ENCODE measurements at places on chromosomes 7 and 10. TPM values are rescaled to one million over a fixed set of nuclear protein-coding genes. Genes with fewer than 3 reads are reported as not detected.

Gene ZPBP
- total RNA-seq = not detected

Gene ENTPD1
- total RNA-seq = 10.3 TPM

Gene TBL2
- total RNA-seq = 69.5 TPM

Gene ANKMY2
- total RNA-seq = 11.2 TPM
